ENCODE measurements at places on chromosomes 7 and 10. TPM values are rescaled to one million over a fixed set of nuclear protein-coding genes. Genes with fewer than 3 reads are reported as not detected.

DNA sequence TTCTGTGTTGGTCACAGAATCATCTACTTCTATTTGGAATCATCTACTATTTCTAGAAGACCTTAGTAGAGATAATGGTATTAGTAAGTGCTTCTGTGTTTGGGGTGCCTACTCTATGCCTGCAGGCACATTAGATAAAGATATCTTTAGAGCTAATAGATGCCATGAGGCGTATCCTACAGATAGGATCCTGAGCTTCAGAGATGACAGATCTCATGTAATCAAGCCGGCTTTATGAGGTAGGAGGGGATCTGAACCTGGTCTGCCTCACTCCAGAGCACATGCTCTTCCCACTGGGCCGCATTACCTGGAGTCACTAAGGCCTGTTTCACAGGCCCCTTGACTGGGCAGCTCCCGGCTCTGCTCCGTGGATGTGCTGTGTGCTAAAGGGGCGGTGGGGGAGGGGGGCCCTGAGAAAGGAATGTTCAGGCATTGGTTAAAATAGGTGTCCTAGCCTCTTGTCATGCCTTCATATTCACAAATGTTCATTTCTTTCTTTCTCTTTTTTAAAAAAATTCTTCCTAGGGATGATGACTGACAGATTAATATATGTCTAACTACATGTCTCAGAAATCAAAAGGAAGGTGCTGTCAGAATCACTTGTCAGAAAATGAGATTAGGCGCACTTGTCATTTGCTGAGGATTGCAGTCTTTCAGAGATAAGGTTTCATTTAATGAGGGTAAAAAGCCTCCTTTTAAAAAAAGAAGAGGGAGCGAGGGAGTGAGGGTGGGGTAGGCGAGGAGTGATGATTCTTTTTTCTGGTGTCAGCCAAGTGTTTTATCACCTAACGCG, 458.0 kb upstream of the GALNT17 start:
- DNase-seq = no peak

DNA sequence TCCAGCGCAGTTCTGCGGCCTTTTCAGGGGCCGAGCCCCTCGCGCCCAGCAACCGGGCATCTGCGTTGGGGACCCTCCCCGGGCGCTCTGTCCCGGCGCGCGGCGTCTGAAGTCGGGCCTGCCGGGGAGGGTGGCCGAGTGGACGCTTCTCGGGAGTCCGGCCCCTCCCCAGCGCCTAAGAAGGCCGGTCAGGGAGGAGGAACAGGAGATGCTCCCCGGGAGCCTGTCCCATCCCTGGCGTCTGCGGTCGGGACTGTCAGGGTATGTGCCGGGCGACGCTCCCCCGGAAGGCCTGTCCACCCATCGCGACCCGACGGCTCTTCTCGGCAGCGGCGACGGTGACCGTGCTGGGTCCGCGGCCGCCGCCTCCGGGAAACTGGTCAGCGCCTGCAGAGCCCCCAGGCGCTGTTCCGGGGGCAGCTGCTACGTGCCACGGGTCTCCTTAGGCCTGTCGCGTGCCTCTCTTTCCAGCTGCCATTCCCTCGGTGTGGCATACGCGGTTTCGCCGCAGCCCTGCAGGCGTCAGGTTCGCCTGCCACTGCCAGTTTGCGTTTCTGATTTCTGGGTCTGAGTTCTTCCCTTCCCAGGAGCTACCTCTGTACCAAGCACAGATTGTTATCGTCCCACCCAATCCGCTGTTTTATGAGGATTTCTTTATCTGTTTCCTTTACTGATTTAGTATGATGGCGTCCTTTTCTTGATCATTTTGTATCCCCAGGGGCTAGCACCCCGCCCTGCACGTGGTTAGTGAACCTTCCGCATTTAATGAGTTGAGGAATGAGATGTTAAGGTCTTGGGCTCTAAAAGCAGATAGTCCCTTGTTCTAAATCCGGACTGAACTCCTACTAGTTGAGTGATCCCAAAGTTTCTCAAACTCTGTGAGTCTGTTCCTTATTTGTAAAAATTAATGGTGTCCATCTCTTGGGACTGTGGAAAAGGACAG, 782 bp downstream of the IFIT5 start:
- DNase-seq = peak; percentile 53

DNA sequence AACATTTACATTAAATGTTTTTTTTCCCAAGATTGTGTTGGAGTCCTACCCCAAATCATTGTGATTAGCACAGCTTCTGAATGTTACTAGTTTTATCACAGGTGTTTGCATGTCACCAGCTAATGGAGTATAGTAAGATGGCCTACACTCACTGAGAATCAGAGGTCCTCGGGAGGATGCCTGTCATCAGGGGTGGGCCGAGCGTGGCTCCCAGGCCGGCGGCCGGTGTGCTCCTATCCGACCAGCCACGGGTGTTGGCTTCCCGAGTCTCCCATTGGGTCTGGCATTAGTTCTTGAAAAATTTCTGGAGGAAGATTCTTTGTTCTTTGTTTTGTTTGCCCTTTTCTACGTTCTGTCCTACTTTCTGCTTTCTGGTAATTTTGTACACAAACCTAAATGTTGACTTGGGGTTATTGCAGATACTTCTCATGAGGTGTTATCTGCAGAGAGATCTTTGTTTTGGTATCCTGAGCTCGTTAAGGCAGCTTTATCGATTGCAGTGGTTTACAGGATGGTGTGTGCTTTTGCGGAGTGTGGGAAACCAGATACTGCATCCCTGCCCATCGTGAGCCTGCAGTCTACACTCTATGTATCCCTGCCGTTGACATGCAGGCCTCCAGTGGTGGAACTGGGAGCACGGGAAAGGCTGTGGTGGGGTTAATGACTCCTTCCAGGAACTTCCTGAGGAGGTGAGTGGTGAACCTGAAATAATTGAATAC, 67.3 kb upstream of the DNAJB6 start:
- peak; percentile 68 for DNase-seq

- DNase-seq = peak; percentile 31
Measured at GRCh38 chr7:76395965-76396726, 13.4 kb downstream of the SSC4D start.

GRCh38 chr7:44846816-44847508, 925 bp downstream of the H2AZ2 start:
- no peak for DNase-seq

DNA sequence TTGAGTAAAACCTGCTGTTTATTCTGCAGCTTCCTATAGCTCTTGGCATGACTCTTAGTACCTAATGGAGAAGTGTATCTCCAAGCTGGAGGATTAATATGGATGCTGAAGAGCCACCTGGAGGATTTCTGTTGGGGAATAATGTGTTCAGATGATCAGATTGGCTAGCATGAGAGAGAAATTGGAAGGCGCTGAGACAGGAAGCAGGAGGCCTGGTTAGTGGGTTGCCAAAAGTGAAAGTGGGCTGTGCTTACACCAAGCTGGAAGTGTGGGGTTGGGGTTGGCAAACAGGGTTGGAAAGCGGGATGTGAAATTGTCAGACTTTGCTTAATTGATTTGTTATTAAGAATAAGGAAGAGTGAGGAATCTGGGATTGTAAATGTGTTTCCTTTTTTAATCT, 111.8 kb upstream of the PLPP4 start:
- DNase-seq = no peak

GRCh38 chr7:6432781-6433180, 15.0 kb downstream of the DAGLB start:
- no peak for DNase-seq

DNA sequence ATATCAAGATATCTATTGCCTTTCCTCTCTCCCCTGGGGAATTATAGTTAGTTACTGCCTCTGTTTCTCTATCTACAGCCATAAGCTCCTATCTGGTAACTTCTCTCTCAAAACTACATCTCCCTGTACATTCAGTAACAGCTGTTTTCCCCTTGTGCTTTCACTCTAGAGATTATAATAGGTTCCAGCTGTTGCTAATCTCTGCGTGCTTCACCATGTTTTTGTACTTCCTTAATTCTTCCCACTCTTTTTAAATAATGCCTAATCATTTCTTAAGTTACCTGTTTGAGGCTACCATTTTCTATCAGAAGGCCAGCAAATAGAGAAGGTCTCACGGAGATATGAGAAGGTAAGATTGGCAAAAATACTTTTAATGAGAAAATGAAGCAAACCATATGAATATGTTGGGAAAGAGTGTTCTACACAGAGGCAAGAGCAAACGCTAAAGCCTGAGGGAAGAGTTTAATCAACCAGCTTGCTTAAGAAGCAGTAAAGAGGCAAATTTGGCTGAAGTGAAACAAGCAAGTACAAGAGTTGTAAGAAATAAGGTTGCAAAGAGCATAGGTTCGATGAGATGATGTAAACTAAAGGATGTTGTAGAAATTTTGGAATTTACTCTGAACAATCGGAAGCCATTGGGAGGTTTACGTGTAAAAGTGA, 101.9 kb upstream of the HGF start:
- peak; percentile 47 for DNase-seq

- peak; percentile 72 for DNase-seq
Measured at GRCh38 chr10:58291538-58292174, 22.7 kb downstream of the CISD1 start.

- no peak for DNase-seq
Measured at GRCh38 chr10:49647985-49648795, 31.3 kb upstream of the C10orf53 start.

DNA sequence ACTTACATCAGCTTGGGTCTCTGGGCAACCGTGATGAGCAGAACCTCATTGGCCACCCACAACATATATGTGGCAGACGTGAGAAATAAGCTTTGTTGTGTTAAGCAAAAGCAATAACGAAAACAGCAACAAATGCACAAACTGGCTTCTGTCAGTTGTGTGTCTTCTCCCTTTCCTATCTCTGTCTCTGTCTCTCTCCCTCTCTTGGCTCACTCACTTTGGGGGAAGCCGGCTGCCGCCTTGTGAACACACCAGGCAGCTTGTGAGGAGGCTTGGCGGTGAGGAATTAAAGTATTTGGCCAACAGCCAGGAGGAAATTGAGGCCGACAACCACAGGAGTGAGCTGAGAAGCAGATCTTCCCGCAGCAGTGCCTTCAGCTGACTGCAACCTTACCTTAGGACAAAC, 21.9 kb upstream of the CDCA7L start:
- DNase-seq = no peak

DNA sequence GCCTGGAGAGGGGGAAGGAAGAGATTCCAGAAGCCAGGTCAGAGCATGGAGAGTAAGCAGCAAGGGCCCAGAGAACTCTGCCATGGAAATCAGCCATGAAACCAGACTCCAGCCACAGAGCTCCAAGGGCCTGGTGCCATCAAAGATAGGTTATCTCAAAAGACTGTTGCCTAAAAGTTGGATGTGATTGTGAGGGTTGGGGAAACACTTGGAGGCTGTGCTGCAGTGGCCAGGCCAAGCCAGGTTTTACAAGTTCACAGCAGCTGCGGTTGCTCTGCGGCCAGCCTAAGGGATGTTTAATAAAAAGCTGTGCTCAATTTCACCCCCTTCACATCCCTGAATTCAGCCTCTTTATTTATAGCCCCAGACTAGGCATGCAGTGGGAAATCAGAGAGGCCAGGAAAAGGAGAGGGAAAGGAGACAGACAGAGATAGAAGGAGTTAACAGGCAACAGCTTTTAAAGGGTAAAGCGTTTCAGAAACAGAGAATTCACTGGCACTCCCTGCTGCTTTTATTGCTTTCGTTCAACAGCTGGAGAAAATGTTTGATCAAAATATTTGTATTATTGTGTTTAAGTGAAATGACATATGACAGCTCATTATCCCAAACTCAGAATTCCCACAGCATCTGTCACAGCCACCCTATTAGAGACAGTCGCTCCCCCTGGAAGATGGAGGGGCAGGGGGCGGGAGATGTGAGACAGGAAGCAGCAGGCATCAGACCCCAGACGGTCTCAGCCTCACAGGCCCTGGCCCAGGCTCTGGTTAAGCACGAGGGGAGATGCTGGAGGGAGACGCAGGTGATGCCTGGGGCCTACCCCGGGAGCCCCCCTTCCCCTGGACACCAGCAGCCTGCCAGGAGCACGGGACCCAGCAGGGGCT, 140.1 kb downstream of the GLI3 start:
- peak; percentile 97 for DNase-seq

- DNase-seq = no peak
Measured at GRCh38 chr7:127755521-127755920, 103.5 kb downstream of the SND1 start.

GRCh38 chr7:20038676-20039075, 178.5 kb downstream of the MACC1 start:
- no peak for DNase-seq

DNA sequence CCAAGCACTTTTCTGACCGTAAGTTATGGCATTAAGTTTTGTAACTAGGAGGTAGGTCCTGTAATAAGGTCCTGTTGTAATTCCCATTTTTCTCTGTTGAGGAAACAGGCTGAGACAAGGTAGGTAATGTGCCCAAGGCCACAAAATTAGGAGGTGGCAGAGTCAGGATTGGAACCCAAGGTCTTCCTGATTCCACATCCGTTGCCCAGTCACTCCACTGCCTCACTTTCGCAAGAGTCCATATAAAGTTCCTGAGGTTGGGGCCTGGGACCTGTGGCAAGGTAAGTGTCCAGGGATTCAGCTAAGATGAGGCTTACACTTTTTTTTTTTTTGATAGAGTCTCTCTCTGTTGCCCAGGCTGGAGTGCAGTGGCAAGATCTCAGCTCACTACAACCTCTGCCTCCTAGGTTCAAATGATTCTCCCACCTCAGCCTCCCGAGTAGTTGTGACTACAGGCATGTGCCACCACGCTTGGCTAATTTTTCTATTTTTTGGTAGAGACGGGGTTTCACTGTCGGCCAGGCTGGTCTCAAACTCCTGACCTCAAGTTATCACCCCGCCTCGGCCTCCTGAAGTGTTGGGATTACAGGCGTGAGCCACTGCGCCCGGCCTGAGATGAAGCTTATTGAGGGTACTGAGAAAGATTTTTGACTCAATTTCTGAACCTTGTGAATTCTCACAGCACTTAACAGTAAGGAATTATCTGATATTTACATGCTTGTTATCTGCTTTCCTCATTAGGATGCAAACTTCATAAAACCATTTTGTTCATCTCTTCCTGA, 20.3 kb upstream of the GNA12 start:
- peak; percentile 50 for DNase-seq

- no peak for DNase-seq
Measured at GRCh38 chr10:5741276-5741675, 56.6 kb downstream of the TASOR2 start.

DNA sequence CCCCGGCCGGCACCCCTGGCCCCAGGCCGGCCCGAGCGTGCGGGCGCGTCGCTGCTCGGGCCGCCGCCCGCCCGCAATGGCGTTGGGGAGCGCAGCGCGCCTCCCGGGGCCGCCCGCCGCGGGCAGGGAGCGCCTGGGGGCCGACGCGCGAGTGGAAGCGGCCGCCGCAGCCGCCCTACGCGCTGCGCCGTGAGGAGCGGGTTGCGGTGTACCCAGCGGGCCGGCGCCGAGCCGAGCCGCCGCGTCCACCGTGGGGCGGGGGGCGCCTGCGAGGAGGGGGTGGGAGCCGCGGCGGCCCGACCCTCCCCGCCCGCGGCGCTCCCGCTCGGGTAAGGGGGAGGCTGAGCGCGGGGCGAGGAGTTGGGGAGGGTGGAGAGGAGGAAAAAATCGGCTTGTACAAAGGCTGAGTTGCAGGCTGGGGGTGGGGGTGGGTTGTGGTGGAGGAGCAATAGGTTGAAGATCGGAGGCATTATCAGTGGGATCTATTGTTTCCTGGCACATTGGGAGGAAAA, 473 bp downstream of the PPP1R9A start:
- DNase-seq = no peak

ACSM6 gene
- not detected for total RNA-seq

GARIN1A gene
- 0.64 TPM for total RNA-seq

PIK3CG gene
- total RNA-seq = 0.64 TPM

OR6V1 gene
- total RNA-seq = not detected

HOXA5 gene
- 7.4 TPM for total RNA-seq

CYP2C19 gene
- not detected for total RNA-seq

All from fibroblast of villous mesenchyme (primary cell).